Myocyte (in vitro differentiated cells): ENCODE measurements at places on chromosomes 7 and 10. TPM values are rescaled to one million over a fixed set of nuclear protein-coding genes. Genes with fewer than 3 reads are reported as not detected.

DNA sequence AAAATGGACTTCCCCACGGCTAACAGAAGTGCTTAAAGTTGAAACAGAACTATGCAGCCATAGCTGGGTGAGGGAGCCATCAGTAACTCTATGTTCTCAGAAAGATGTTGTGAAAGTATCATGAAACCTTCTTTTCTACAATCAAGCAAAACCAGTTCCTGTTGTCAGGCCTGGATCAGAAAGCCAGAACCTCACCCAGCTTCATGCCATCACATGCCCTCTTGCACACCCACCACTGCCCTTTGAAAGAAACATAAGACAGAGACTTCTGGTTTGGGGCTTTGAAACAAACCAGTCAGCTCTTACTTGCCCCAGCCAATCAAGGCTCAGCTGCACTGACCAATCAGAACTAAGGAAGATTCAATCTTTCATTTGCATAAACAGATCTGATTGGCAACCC lies 230.8 kb upstream of the FERD3L start:
- no peak for DNase-seq

GRCh38 chr7:30348083-30348560 lies 63.7 kb downstream of the ZNRF2 start:
- DNase-seq: peak; percentile 63

DNA sequence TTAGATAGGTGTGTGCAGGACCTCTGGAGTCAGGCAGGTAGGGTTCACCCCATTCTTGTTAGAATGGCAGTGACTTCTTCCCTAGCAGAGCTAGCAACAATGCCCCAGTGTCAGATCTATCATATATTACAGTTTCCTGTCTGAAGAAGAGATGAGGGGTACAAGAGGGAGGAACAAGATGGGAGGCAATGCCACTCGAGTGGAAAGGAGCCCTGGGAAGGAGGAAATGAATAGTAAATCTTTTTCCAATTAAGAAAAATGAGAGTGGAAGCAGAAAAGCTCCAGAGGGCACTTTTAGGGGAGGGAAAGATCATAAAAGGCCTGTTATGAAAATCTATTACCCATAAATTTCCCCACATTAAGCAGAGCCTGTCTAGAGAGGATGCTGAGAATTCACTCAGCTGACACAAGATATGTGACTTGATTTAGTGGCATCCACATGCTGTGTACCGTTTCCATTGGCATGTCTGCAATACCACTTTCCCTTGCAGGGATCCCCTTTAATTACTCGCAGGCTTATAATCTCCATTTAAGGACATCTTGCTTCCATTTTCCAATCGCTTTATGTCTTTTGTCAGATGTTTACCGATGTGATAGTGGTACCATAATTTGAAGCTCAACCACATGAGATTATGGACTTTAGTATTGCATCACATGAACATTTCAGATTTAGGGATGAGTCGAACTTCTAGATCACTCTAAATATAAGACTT lies 70.0 kb upstream of the AGBL3 start:
- DNase-seq: no peak

DNA sequence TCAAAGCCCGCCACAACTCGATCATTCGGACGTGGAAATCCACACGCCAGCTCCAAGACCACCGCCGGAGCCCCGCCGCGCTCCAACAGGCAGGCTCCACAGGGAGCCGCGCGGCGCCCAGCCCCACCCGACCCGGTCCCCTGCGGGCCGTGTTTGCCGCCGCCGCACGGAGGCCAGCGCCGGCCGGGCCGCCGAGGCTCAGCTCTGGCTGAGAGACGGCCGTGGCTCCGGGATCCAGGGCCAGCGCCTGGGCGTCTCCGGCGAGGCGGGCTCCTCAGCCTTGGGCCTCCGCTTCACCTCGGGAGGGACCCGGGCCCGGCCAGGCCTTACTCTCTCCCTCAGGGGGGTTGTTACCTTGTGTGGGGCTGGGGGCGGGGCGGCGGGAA lies 333 bp downstream of the SMNDC1 start:
- no peak for DNase-seq

GRCh38 chr10:13699216-13699615 lies 112.5 kb downstream of the PRPF18 start:
- DNase-seq: no peak

GRCh38 chr10:113495553-113495952 lies 57.3 kb upstream of the HABP2 start:
- no peak for DNase-seq

The HOXA5 gene
- total RNA-seq: 5.7 and 8.8 TPM in 2 replicates

The GRM3 gene
- 0.05 TPM in 1 of 2 replicates, not detected in the other for total RNA-seq

The PDK4 gene
- 1.1 and 1.4 TPM in 2 replicates for total RNA-seq

The MAP3K8 gene
- total RNA-seq: 2.9 and 7.2 TPM in 2 replicates

The ABCC2 gene
- total RNA-seq: 0.05 and 0.32 TPM in 2 replicates
